ENCODE measurements at places on chromosomes 4 and X.

DNA sequence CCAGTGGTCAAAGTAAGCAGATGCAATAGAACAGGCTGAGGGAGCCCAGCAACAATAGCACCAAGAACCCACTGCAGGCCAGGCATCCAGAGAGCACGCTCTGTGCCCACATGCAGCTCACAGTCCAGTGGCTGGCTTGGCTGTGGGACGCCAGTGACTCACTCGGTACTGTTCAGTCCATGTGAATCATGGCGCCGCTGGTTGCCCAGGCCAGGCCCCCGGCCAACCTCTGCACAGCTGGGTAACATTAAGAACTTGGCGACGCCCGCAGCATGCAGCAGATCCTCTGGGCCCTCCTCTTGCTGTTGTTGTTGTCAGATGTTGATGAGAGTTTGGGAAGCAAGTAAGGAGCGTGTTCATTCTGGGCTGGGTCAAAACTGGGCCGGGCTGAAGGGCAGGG lies 60.5 kb downstream of the MSX1 start:
- no peak for DNase-seq

DNA sequence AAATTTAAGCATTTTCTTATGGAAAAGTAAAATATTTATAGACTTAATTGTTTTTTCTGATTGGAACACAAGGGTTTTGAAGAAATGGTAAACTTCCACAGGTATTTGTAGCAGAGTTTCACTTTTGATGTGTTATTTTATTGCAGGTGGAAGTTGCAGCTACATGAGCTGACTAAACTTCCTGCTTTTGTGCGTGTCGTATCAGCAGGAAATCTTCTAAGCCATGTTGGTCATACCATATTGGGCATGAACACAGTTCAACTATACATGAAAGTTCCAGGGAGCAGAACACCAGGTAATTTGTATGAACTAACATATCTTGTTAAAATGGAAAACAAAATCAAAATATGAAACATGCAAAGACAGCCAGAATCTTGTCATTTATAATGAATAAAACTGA lies 117.4 kb downstream of the DIPK2B start:
- DNase-seq: no peak

GRCh38 chr4:112361181-112361791 lies 64.1 kb downstream of the ALPK1 start:
- no peak for DNase-seq

- no peak for DNase-seq
These were observed 3.2 kb upstream of the MAGEB2 start for GRCh38 chrX:30212172-30212571.

DNA sequence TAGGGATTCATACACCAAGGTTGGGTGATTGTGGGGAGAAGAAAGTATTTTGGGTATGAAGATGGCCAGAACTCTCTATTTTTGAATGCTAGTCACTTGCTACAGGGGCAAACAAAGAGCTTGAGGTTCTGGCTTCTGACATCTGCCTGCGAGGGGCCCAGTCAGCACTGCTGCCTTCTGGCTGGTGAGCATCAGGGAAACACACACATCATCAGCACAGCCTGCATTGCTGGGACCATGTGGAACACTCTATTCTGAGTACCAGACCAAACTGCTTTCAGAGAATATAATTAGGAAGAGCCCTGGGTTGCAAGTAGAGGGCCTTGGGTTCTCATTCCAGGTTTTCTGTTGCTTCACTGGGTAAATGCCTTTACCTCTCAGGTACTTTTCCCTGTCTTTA lies 14.1 kb downstream of the TRPC5 start:
- DNase-seq: no peak

- no peak for DNase-seq
These were observed 126.4 kb upstream of the NOCT start for GRCh38 chr4:138889216-138889615.

- DNase-seq: no peak
These were observed 114.0 kb downstream of the BMPR1B start for GRCh38 chr4:94871644-94872305.

GRCh38 chrX:11641349-11642065 lies 24.2 kb downstream of the ARHGAP6 start:
- no peak for DNase-seq

DNA sequence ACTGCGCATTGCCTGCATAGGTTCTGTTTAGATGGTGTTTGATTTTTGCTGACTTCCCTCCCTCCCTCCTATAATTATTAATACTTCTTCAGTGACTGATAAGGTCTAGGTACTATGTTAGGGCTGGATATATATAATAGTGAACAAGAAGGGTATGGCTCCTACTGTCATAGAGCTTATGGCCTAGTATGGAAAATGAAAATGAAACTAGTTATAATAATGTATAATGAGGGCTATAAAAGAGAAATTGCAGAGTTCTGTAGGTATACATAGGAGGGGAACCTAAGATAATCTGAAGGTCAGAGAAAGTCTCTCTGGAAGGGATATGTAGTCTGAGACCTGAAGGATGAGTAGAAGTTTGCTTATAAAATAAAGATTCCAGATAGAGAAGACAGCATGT lies 102.1 kb downstream of the DCK start:
- no peak for DNase-seq

DNA sequence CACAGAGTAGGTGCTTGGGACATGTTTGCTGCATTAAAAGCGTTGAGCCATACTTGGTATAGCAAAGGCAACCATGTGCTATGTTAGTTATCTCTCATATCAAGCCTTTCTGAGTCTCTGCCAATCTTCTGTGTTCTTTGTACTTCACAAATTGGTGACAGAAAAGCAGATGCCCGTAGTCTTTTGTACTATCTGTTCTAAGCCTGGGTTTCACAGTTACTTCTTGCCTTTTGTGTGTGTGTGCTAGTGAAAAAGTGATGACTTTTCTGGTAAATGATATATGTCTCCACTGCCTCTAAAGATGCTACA lies 16.1 kb upstream of the KLHL2 start:
- DNase-seq: no peak

DNA sequence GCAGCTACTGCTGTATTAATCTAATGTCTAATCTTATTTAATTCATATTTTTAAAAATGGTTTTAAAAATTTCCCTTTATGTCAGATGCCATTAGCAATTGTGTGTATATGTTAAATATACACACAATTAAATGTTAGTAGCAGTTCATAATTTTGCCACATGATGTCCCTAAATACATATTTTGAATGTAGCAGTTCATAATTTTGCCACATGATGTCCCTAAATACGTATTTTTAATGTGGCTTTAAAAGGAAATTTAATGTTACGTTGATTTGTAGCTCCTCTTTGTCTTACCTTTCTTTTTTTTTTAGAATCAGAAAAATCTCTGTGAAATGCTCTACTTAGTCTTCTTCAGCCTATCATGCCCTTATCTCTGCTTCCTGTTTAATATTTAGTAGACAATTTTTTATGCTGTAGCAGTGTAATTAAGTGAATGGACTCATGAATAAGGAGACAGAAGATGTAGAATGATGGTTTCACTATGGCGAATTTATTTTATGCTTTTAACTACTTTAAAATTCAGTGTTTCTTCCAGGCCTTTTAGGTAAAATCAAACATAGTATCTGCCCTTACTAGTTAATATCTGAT lies 26.1 kb downstream of the RBM46 start:
- DNase-seq: no peak

DNA sequence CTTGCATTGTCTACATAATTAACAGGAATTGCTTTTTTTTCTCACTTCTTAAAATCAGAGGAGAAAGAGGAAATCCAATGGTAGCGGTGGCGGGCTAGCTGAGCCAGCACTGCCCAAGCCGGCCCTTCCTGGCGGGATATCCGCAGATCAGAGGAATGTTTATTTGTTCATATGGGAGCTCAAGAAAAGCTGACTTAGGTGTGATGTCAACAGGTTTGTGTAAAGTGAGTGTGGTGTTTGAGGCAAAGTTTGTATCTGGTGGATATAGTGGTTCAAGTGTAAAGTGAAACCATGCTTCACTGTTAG lies 466 bp upstream of the SLC39A8 start:
- DNase-seq: no peak

DNA sequence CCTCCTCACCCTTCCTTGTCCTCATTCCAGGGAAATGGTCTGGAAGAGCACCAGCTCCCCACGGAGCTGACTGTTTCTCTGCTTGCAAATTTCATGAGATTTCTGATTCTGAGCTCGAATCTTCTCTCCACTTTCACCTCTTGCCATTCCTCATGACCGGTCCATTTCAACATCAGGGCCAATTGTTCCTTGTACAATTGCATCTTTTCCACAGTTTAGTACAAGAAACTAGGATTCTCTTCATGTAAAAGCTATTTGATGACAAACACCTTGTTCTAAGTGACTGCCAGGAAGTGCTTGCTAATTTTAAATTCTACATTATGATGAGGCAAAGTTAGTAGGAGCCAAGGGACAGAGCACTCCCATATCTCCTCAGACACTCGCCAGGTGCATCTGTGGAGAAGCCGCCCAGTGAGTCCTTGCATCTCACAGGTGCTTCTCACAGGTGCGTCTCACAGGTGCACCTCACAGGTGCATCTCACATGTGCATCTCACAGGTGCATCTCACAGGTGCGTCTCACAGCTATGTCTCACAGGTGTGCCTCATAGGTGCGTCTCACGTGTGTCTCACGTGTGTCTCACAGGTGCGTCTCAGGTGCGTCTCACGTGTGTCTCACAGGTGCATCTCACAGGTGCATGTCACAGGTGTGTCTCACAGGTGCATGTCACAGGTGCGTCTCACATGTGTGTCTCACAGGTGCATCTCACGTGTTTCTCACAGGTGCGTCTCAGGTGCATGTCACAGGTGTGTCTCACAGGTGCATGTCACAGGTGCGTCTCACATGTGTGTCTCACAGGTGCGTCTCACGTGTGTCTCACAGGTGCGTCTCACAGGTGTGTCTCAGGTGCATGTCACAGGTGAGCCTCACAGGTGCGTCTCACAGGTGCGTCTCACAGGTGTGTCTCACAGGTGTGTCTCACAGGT lies 3.0 kb upstream of the PDE6B start:
- DNase-seq: no peak

GRCh38 chr4:2646396-2647149 lies 109.6 kb downstream of the TNIP2 start:
- no peak for DNase-seq

GRCh38 chrX:101407167-101407747 lies 468 bp downstream of the GLA start:
- no peak for DNase-seq

DNA sequence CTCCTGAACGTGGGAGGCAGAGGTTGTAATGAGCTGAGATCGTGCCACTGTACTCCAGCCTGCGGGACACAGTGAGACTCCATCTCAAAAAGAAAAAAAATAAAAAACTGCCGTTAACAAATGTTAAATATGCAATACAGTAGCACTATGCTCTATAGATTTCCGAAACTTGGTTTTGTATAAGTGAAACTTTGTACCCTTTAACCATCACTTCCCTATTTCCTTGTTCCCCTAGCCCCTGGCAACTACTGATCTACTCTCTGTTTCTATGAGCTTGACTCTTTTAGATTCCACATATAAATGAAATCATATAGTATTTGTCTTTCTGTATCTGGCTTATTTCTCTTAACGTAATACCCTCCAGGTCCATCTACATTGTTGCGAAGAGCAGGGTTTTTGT lies 74.1 kb downstream of the TAB3 start:
- no peak for DNase-seq

- no peak for DNase-seq
These were observed 57.1 kb upstream of the NKAP start for GRCh38 chrX:120000490-120001246.

GRCh38 chrX:138692591-138692990 lies 18.9 kb downstream of the FGF13 start:
- no peak for DNase-seq

DNA sequence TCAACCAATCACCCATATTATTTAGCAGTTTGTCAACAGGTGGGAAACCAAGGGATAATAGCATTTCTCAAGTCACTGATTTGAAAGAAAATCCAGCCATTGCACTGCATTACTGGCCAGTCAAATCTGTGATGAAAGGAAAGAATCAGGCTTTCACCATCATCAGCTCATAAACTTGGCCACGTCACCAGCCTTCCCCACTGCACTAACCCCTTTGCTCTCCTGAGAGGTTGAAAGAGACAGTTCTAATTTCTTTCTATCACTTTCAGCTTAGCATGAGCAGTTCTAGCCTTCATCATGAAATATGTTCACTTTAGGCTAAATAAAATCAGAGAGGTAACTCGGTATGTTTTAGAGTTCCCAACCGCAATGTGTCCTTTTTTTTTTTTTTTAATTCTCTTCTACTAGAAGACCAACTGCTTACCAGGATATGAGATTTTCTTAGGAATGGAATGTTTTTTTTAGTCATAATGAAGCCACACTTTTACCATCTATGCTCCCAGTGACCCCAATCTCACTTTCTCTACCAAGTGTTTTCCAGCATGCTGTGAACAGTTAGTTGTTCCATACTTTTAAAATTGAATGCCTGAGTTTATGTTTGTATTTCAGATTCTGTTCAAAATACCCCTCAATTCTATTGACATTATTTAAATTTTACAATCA lies 55.7 kb upstream of the SLC7A11 start:
- no peak for DNase-seq

- DNase-seq: no peak
These were observed 30.2 kb upstream of the FAM9C start for GRCh38 chrX:13074297-13075262.

GRCh38 chrX:10932842-10933440 lies 178.2 kb upstream of the HCCS start:
- DNase-seq: no peak

GRCh38 chr4:173518425-173519102 lies 11.5 kb downstream of the HAND2 start:
- DNase-seq: no peak

DNA sequence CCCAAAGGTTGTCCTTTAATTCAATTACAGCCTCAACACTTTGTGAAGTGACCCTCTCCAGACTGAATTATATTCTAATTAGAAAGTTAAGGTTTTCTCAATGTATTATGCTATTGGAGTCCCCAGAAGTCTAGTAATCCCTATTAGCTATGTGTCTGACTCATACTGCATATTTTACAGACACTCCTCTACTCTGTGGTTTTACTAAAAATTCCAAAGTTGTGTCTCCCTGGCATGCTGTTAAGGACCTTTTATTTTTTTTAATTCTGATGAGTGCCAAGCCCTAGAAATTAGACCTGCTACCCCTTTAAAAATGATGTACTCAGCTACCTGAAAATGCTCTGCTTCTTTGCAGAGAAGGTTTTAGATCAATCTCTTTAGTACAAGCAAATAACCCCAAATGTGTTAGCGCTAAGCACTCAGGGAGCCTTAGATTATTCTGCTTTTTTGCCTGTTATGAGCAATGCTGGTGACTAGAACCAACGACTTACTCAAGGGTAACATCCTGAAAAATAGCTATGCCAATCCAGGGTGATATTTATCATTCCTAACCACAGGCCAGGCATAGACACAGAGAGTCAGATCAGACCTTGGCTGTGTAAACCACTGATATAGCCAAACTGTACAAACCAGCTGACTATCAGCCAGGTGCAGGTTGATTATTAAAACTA lies 26.1 kb upstream of the CXCL13 start:
- no peak for DNase-seq
